AG09319 (cell line): ENCODE measurements at places on chromosomes 2 and 18.

DNA sequence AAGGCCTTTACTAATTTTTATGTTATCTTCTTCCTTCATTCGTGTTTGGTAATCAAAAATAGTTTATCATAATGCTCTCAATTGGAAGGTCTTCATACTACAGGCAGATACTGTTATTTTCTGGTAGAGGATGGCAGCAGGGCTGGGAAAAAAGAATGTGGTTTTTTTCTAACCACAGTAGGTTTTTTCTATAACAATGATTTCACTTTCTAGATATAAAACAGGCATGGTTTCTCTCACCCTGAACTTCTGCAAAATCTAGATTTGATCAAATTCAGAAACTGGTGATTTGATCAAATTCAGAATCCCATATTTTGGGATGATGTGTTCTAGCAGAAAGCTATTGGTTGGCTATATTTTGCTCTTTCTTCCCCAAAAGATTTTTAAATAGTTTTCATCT is 27.6 kb downstream of the BCL11A start:
- DNase-seq, result no peak

- DNase-seq, result no peak
These were observed 142.1 kb upstream of the CYP26B1 start for GRCh38 chr2:72289736-72290135.

- no peak for DNase-seq
These were observed 104.2 kb upstream of the FZD7 start for GRCh38 chr2:201929281-201930026.

DNA sequence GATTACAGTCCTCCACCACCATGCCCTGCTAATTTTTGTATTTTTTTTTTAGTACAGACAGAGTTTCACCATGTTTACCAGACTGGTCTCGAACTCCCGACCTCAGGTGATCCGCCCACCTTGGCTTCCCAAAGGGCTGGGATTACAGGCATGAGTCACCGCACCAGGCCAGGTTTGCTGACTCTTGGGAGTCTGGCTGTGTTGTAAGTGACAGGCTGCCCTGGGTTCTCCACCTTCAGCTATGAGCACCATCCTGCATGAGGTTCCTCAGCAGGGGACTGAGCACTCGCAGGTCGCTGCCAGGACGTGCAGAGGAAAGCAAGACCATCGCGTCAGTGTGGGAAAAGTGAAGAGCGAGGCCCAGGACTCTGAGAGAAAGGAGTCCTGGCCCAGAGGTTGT is 112.6 kb upstream of the NDUFV2 start:
- DNase-seq, result no peak

DNA sequence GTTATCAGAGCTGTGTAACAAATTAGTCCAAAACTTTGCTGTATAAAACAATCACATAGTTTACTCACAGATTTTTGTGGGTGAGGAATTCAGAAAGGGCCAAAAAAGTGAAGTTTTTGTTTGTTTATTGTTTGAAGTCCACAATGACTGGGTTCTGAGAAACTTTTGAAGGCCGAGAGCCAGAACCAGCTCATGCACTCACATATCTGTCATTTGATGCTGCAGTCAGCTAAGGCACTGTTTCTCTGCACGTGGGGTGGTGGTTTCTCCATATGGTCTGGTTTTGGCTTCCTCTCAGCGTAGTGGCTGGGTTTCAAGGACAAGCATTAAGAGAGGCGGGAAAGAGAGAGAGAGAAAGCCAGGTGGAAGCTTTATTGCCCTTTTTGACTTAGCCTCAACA is 131.8 kb downstream of the TWIST2 start:
- no peak for DNase-seq

DNA sequence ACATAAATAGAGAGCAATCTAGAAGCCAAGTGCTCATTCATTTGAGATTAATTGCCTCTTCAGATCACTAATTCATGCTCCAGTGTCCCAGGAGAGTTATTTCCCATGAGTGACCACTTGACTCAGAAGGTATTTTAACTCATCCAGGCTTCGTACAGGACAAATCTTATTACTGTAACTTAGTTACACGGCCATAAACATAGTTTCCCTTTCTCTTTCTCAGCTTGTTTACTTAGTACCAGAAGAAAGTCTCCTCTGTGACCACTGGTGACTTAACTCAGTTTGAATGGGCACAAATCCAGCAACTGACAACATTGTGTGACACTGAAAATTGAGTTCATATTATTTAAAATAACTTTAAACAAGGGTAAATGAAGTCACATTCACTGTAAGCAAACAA is 25.3 kb downstream of the MMADHC start:
- DNase-seq, result no peak

- no peak for DNase-seq
These were observed 209.6 kb downstream of the SLC8A1 start for GRCh38 chr2:40242315-40242714.

DNA sequence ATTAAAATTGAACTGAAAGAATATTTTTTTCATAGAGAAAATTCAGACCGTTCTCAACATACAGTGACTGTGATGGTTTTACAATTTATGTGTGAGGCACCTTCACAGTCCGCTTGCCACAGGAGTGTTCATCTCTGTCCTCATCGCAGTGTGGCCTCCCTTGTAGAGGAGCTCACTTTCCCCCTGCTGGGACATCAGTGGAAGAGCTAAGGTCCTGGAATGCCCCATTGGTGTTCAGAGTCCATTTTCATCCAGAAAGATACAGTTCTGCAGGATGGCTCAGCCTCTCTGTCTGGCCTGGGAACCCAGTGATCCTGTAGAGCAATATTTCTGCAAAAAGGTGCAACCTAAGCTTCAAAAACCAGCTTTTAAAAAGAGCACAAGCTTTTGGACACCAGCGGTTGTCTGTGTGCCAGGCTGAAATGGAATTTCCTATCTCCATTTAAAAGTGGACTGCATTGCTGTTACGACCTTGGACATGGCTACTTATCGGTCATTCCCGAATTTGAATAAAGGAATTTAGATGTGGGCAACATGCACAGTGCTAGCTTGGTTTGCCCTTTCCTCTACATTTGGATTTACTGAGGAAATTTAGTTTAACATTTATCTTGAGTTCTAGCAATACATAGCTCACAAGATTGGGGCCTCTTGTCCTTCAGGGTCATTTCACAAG is 26.7 kb upstream of the FAM237A start:
- no peak for DNase-seq

GRCh38 chr18:10971717-10972116 is 177.7 kb downstream of the PIEZO2 start:
- DNase-seq, result no peak

DNA sequence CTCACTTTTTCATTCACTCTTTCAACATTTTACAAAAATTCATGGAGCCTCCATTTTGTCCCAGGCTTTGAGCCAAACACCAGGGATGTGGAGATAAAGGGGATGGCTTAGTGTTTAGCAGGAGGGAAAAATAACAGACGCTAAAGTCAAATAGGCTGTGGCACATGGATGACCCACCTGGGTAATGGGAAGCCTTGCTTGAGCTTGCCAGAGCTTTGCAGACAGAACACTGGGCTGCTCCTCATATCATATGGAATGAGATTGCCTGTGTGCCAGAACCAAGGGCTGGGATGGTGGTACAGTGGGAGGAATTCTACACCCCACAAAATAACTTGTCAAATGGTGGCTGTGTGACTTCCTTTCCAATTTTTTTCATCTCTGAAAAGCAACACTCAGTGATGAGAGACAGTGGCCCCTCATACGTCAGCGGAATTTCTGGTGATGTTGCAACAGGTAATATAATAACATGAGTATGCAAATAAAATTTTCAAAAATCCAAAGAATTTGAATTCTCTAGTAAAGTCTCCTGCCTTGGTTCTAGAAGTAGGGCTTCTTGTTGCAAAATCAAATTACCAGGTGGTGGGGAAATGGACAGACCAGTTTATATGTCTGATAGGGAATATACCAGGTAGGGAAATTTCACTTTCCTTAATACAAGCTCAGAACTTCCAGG is 252.9 kb downstream of the CLIP4 start:
- no peak for DNase-seq

DNA sequence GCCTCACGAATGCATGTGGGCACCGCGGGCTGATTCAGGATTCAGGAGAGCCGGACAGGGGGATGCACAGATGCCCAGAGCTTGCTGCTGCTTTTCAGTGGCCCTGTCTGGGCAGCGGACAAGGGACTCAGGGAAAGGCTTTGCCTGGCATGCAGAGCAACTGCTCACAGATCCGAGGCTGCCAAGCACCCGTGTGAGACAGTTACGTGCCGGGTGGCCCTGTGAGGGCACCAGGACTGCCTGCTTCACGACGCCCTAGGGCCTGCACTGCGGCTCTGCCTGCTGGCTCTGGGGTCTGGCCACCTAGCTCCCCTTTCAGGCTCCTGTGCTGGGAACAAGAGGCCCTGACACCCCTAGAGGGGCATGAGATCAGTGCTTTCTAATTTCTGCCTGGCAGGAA is 221.4 kb upstream of the PXDN start:
- no peak for DNase-seq

GRCh38 chr18:72612894-72613533 is 68.9 kb upstream of the CBLN2 start:
- no peak for DNase-seq

DNA sequence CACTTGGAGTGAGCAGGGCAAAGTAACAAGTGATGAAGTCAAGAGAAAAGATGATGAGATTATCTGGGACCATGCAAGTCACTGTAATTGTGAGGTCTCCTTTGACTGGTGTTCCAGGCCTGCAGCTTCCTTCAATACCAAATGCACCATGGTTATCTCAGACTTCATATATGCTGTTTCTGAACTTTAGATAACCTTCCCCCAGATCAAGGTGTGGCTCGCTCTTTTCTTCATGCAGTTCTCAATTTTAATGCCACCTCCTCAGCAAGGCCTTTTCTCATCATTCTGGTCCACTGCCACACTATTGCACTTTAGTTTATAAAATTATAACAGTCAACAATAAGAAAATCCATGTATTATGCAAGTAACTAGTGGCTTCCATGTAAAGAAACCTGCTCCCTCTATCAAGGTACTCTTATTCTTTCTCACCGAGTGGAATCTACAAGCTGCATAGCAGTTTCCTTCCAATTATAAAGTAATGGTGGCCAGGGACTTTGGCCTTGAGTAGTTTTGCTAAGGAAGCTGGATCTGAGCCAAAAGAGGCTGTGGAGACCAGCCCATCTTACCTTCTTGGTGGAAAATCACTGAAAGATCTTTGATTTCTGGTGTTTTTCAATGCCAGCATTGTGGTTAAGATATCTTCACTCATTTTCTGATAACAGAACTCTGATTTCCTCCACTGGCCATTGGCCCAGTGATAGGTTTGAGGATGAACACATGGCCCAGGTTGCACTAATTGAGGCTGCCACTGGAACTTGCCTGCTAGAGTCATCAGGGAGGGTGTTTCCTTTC is 113.6 kb downstream of the KCNE4 start:
- DNase-seq, result no peak

DNA sequence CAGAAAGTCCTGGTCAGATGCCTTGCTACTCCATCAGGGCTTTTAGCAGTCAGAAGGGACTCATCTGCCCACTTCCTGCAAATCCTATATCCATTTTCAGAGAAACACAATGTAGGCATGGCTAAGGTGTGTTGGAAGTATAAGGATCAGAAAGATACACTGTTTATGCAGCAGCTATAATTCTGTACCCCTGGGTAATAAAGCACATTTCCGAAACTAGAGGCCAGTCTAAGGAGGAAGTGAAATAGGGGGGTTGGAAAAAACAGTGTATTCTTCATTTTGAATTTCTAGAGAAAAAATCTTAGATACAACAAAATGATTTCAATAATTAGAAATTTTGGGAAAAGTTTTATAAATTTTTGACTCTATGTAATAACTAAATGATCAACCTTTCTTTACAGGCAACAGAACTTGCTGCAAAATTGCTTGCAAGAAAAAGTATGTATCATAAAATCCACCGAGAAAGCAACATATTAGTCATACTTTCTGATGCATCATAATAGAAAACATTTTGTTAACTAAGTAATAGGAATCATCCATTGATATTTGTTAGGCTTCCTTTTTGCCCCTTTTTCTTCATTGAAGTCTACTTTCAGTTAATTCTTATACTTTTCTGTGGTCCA is 47.4 kb downstream of the FSIP2 start:
- no peak for DNase-seq

GRCh38 chr2:53933329-53933728 is 37.5 kb downstream of the PSME4 start:
- DNase-seq, result no peak

GRCh38 chr2:70145144-70145490 is 45.7 kb downstream of the C2orf42 start:
- no peak for DNase-seq

DNA sequence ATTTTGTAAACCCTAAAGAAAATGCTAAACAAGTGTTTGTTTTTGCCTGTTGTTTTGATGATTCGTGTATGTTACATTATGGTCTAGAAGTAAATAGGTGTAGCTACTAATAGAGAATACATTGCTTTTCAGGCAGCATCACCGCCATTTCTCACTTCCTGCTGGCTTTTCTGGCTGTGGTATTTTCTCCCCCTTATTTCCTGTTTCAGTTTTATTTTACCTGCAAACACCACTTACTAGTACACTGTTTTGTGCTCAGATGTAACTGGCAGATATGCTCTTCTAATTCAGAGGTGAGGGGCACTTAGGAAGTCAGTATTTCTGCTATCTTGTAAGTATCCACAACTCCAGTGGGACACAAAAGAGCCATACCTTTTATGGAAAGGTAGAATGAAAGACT is 38.1 kb upstream of the SLC3A1 start:
- DNase-seq, result no peak

- DNase-seq, result peak; percentile 72
These were observed 1173.1 kb upstream of the ZEB2 start for GRCh38 chr2:145692971-145693478.

DNA sequence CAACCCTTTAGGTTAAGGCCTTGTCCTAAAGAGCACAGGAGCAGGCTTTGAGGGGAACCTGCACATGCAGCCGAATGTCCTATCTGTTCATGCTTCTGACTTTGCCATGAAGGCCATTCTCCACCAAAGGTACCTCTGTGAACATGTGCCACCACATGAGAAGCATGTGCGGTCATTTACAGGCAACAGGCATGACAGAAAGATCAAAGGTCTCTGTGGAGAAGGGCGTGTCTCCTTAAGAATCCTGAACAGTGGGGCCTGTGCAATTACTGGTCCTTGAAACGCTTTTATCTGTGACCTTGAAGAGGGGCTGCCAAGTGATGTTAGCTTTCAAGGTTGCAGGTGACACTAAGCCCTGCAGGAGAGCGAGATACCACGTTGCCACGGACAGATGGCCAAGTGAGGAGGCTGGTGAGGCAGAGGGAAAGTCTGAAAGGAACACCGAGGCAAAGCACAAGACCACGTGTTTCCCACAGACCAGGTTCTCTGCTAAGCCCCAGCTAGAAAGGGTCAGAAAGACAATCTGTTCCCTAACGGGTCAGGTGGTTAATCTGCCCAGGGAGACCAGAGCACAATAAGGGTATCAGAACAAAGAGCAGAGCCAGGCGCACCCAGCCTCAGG is 19.5 kb upstream of the POMC start:
- no peak for DNase-seq

DNA sequence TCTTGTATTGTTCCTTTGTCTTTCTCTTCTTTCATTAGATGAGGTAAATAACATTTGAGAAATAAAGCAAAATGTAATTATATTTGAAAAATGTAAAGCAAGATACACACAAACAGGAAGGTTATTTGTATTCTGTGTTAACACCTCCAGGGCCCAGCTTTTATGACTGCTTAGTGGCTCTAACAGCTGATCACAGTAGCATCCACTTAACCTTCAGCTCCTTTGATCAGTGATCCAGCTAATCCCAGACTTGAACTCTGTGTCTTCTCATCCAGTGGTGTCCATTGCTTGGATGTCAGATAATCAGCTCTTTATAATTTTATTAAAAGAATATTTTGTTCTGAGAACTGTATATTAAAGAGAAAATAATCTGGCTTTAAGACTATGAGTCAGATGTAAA is 44.5 kb downstream of the PSMD14 start:
- DNase-seq, result no peak
